Stimulated activated CD4-positive, alpha-beta T cell treated with anti-CD3 and anti-CD28 coated beads, Interleukin-4, amount 100 ng/mL, for 24 hours (primary cell): ENCODE measurements at places on chromosomes 6 and 20.
A peak's percentile ranks its signal among the peaks of the same experiment; 100 is the strongest.

DNA sequence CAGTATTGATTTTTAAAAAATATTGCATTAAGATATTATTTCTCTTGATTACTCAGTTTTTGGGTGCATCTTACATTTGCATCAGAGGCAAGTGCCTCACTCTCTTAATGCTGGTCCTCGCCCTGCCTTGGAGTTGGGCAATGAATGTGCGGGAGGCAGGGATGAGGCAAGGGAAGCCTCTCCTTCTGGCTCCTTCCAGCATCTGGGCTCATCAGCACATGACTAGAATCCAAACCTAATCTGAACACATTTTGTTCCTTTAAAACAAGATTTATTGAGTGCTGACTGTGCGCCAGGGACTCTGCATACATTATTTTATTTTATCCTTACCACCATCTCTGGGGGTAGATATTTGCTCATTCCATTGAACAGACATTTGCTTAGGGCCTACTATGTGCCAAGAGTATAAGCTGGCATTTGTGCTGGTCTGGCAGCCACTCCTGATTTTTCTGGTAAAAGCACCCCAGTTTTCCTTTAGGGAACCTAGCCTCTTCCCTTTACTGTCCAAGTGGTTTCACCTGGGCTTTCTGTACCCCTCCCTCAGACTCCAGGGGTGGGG is 71.9 kb upstream of the ZNFX1 start:
- DNase-seq = no peak

DNA sequence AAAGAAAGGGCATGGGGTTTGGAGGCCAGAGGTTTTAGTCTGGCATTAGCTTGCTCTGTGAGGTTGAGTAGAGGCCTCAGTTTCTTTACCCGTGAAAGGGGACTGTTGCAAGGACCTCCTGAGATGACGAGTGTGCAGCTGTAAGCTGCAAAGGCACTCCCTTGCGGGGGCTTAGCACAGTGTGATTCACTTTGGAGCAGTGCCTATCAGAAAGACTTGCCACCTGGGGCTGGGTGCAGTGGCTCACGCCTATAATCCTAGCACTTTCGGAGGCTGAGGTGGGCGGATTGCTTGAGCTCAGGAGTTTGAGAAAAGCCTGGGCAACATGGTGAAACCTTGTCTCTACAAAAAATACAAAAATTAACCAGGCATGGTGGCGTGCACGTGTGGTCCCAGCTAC is 7.5 kb upstream of the BAK1 start:
- no peak for DNase-seq

DNA sequence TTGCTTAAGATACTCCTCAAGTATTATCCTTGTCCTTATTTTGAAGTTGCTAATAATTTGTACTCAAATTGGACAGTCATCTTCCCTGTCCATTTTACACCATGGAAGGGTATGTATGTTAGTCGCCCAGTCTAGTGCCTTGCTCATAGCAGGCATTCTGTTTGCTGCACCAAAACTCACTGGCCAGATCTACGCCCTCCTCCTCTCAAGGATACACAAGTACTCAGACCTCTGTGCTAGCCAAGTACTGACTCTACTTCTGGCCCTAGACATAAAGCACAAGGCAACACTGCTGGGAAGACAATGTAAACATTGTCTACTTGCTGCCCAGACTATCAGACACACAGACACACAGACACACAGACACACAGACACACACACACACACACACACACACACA is 57.7 kb downstream of the DNAAF9 start:
- no peak for DNase-seq

DNA sequence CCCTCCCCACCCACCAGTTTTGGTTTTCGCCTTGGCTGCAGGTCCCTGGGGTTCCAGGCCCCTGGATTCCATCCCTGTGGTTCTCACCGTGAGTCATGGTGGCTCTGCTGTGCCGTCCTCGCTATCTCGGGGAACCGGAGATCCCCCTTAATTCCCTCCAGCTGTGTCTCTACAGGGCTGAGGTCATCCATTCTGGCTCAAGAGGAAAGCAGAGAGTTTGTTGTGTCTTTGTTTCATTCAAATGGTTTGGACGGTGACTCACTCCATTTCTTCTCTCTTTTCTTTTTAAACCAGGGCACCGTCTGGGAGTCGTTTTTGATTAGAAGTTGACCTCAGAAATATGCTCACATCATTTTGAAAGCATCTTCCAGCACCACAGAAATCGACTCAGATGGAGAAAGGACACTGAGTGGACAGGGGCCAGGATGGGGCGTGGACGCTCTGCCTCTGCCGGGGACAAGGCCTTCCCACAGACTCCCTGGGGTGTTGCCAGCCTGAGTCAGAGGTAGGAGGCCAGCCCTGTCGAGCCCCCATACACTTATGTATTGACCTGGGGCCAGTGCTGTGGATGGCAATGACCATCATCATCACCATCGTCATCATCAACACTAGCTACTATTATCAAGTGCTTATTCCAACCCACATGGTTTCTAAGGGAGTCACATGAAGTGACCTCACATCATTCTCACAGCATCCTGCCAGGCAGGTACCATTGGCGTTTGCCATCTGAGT is 176.2 kb downstream of the NFATC2 start:
- no peak for DNase-seq

DNA sequence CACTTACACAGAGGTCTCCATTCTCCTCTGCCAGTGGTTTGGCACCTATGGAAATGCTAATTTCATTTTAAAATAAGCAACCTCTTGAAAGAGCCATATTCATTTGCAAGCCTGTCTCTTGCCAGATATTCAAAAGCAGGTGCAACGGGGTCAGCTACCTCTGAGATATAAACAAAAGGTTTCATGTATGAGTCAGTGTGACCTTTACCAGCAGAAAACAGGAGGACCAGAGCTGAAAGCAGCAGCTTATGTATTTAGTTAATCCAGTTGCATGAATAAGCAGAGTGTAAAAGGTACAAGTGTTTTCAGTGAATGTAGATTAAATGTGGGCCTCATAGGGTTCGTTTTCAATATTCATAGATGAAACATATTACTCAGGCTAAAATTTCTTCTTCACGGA is 56.0 kb downstream of the TENT5A start:
- no peak for DNase-seq

DNA sequence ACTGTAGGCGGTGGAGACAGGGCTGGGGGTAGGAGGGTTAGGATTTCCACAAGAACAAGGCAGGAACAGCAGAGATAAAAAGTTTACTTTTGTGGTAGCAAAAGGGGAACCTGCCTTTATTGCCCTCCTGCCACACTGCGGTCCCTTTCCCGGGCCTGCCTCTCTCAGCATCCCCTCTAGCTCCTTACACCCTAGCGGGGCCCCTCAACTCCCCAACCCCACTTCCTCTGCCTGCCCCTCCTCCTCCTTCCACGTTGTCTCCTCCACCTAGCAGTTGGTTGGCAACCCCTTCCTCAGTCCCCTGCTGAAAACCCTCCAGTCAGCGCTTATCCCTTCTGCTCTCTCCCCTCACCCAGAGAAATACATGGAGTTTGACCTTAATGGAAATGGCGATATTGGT is 714 bp downstream of the AIF1 start:
- no peak for DNase-seq

DNA sequence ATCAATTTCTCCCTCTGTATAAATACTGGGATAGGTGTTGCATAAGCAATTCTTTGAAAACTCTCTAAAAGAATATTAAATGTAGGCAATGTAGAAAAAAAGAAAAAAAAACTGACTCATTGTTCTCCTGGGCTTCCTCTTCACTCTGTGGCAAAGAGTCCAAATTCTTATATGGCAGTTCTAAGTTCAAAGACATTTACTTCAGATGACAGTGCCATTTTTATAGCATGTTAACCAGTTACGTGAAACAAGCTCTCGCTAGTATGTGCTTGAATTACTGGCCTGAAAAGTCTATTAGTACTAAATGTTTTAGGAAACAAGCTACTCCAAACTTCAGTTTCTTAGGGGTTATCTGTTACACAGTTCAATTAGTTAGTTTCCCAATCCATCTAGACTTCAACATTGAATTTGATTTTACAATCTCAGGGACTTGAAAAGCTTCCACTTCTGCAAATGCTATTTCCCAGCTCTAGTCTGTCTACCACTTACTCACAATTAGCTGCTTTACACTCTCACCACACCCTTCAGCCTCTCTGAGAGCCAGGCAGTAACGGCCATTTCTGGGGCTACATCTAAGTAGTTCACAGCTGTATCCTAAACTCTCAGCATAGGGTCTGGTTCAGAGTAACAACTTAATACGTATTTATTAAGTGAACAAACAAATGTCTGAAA is 100.4 kb downstream of the OGFRL1 start:
- DNase-seq = no peak

DNA sequence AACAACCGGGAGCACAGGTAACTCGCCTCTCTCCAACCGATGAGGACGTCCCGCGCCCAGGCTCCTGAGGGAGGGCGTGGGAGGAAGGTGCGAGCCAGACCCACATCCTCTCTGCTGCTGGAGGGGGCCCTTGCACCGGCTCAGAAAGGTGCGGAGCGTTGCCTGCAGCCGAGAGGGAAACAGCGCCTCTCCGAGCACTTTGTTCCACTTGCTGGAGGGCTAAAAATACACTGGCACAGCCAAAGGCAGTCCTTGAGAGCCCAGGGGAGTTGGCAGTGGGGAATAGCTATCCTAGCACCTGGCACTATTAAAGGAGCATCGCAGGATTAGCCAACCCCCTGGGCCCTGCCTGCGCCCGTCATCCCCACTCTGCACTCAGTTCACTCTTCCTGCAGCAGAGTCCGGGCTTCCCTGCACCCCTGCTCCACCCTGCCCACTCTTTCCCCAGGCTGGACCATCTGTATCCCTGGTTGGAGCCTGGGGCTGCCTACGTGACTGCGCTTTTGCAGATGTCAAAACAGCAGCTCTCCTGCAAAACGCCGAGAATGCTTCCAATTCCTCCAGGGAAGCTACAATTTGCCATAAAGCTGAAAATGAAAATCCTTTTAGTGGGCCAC is 108.9 kb downstream of the SNX5 start:
- DNase-seq = peak; percentile 10

DNA sequence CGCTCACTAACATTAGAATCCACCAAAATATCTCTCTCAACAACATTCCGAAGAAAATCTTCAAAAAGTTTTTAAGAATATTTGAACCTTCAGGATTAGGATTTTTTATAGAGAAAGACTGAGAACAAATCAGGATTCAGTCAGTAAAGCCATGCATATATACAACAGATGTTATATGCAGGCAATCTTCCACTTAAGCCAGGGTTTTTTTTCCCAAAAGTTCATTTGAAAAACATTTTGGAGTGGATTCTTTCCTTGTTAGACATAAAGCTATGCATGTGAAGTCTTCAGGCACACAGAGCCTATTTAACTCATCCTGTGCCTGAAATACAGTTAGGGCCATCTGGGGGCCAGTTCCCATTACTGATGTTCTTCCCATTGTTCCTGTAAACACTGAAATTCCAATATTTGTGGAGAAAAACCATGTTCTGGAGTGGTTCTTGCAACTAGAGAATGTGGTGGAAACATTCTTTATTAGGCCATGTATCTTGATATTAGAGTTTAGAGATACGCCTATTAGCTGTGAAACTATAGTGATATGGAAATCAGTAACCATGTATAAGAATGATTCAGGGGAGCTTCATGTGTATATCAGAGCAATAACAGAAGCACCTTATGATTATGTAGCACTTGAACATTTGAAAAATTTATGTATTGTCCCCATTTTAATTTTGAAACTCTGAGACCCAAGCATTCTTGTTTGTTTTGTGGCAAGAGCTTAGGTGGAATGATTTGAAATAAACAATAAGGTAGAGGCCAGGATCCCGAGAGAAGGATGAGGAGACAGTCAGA is 61.7 kb downstream of the PLEKHG1 start:
- no peak for DNase-seq

DNA sequence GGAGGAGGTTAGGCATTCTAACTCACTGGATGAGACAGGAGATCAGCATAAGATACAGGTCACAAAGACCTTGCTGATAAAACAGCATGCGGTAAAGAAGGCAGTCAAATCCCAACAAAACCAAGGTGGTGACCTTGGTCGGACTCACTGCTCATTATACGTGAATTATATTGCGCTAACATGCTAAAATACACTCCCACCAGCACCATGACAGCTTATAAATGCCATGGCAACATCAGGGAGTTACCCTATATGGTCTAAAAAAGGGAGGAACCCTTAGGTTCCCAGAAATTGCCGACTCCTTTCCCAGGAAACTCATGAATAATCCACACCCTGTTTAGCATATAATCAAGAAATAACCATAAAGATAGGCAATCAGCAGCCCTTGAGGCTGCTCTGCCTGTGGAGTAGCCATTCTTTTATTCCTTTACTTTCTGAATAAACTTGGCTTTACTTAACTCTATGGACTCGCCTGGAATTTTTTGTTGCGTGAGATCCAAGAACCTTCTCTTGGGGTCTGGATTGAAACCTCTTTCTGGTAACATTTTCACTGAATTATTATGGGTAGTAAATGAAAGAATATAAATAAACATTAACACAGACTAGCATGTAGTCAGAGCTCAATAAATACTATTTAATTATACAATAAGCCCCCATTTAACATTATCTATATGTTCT is 3.0 kb upstream of the LAMA4 start:
- no peak for DNase-seq

DNA sequence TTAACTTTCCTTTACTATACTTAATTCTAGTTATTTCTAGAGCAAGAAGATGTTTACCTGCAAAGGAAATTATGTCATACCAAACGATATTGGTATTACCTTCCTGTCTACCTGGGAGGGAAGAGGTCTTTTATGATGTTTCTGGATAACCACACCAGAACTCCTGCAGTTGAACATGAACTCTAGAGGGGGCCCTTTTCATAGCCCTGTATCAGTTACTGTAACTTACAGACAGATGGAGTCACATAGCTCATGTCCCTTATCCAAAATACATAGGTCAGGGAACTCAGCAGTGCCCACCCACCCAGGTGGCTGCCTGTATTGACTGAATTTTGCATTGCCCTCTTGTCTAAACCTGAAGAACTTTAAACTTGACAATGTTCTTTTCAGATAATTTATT is 35.1 kb upstream of the MYL9 start:
- no peak for DNase-seq

GRCh38 chr6:49406250-49406970 is 56.6 kb downstream of the MMUT start:
- no peak for DNase-seq

- DNase-seq = no peak
Observed at GRCh38 chr6:155080881-155081845, 86.0 kb downstream of the TIAM2 start.

GRCh38 chr6:164107297-164107995 is 692.9 kb downstream of the QKI start:
- no peak for DNase-seq

- DNase-seq = no peak
Observed at GRCh38 chr6:3336066-3336786, 77.5 kb downstream of the PSMG4 start.

GRCh38 chr6:5275497-5275896 is 14.2 kb downstream of the FARS2 start:
- no peak for DNase-seq

DNA sequence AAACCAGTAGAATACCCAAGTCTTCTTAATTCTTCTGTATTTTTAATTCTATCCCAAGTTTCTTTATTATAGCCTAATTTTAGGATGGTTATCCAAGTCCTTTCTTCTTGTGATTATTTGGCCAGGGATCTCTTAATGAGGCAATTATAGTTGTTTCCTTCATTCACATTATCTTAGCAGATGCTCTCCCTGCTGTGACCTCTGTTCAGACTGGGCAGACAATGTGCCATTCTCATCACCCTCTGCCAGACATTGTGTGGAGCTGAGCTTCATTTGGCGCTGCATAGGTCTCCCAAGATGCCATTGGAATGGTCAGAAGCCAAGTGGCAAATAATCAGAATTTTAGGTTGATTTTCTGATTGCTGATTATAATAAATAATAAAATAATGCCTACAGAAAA is 79.4 kb downstream of the LIN28B start:
- no peak for DNase-seq
